ENCODE measurements at places on chromosomes 7 and 10. TPM values are rescaled to one million over a fixed set of nuclear protein-coding genes. Genes with fewer than 3 reads are reported as not detected.

Gene TMEM184A
- total RNA-seq, result 9.2 TPM

Gene MOGAT3
- 0.23 TPM for total RNA-seq

Gene ANKRD26
- total RNA-seq, result 6.9 TPM

Gene CPA2
- 0.87 TPM for total RNA-seq

Gene KIF11
- 47.8 TPM for total RNA-seq

Gene POLR2J2
- total RNA-seq, result 10.0 TPM

Gene ESYT2
- 92.7 TPM for total RNA-seq

Gene GPER1
- 2.9 TPM for total RNA-seq

Gene SGPL1
- 103 TPM for total RNA-seq

Gene VSIR
- 34.9 TPM for total RNA-seq

Gene PIK3AP1
- 2.6 TPM for total RNA-seq

- no peak for DNase-seq
- H3K4me3 ChIP-seq, result no peak overlapping the region
- H3K27ac ChIP-seq, result no peak overlapping the region
These were observed 10.3 kb downstream of the FAM241B start for GRCh38 chr10:69640196-69640980.

- no peak for DNase-seq
- peaks cover 9% of the 10 kb centered on the region for H3K4me1 ChIP-seq
- no peak overlapping the region for H3K27ac ChIP-seq
- no peaks in the 10 kb centered on the region for H3K27me3 ChIP-seq
- no peaks in the 10 kb centered on the region for H3K36me3 ChIP-seq
- H3K4me3 ChIP-seq, result no peak overlapping the region
These were observed 19.7 kb upstream of the FKBP9 start for GRCh38 chr7:32937344-32938174.

- no peak overlapping the region for H3K27ac ChIP-seq
- no peaks in the 10 kb centered on the region for H3K4me1 ChIP-seq
These were observed 220.5 kb upstream of the HGF start for GRCh38 chr7:81990395-81990794.

GRCh38 chr10:127345231-127345965, 149.0 kb upstream of the INSYN2A start:
- H3K27me3 ChIP-seq, result no peaks in the 10 kb centered on the region
- no peaks in the 10 kb centered on the region for H3K36me3 ChIP-seq
- no peaks in the 10 kb centered on the region for H3K4me1 ChIP-seq
- H3K27ac ChIP-seq, result no peak overlapping the region

GRCh38 chr10:74867351-74867750, 41.0 kb downstream of the KAT6B start:
- no peak overlapping the region for H3K4me3 ChIP-seq
- DNase-seq, result no peak
- no peaks in the 10 kb centered on the region for H3K4me1 ChIP-seq

DNA sequence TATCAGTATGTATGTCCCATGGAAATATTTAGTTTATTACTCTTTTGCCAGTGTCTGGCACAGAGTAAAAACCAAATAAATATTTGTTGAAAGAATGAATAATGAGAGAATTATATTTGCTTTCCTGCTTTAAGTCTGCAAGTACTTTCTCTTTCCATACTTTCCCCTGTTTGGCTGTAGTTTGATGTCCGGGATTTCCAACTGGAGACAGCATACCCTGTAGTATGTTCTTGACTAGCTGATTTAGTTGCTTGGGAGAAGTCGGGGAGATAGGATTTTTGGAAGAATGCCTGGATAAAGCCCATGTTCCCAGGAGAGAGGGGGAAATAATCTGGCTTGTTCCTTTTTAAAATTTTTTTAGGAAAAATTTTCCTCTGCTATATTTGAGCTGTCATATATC, 516.1 kb downstream of the CCSER2 start:
- no peaks in the 10 kb centered on the region for H3K4me1 ChIP-seq
- no peak overlapping the region for H3K27ac ChIP-seq
- H3K36me3 ChIP-seq, result no peaks in the 10 kb centered on the region

- H3K4me3 ChIP-seq, result no peak overlapping the region
- no peak overlapping the region for H3K27ac ChIP-seq
- H3K36me3 ChIP-seq, result no peaks in the 10 kb centered on the region
- no peak for DNase-seq
These were observed 325.9 kb downstream of the GFRA1 start for GRCh38 chr10:115947104-115947503.

- no peak overlapping the region for H3K4me3 ChIP-seq
- no peaks in the 10 kb centered on the region for H3K27me3 ChIP-seq
- H3K36me3 ChIP-seq, result no peaks in the 10 kb centered on the region
- no peak for DNase-seq
- peaks cover 5% of the 10 kb centered on the region for H3K4me1 ChIP-seq
These were observed 161.9 kb downstream of the GRK5 start for GRCh38 chr10:119368991-119369869.

DNA sequence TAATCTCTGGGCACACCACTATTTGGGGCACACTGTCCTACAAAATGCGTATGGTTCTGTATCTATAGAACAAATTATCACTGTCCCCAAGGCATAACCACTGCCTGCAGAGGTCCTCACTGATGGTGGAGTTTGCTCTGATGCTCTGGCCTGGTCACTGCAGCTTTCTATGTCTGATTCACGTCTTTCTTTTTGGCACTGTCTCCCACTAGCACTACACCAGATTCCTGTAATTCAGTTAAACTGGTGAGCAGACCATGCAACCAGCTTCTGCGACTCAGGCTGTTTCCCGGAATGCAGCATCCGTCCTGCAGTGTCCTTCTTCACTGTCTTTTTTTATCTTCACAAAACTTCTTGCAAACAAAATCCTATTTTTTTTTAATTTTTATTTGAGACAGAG, 112.8 kb downstream of the KLF6 start:
- no peak overlapping the region for H3K4me3 ChIP-seq
- no peak overlapping the region for H3K27ac ChIP-seq
- no peaks in the 10 kb centered on the region for H3K36me3 ChIP-seq
- no peaks in the 10 kb centered on the region for H3K27me3 ChIP-seq
- no peak for DNase-seq

GRCh38 chr10:111459967-111460366, 383.1 kb downstream of the ADRA2A start:
- H3K4me3 ChIP-seq, result no peak overlapping the region
- no peak for DNase-seq
- no peaks in the 10 kb centered on the region for H3K27me3 ChIP-seq
- H3K27ac ChIP-seq, result no peak overlapping the region

DNA sequence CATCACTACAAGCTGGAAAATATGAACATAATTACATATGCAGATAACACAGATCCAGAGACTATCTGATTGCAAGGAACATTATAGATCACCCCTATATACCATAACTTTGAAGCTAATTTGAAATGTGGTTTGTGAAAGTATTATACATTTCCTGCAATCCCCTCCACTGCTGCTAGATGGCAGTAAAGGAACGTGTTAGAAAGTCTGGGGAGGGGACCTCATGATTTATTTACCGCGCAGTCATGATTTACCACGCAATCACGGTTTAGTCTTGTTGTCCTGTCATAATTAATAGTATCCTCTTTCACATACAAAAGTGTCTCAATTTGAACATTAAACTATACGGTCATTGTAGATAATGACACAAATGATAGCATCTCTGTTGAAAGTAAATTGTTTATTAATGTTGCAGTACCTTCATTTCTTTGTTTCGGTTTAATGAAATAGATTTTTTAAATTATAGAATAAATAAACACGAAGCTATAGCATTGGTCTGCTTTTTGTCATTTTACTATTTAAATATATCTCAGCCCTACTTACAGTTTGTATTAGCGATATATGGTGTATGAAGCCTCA, 145.3 kb upstream of the PRSS1 start:
- DNase-seq, result peak; percentile 64
- no peaks in the 10 kb centered on the region for H3K4me1 ChIP-seq
- 0 out of 2 replicates have a peak, but pooled peaks cover 6% of the 10 kb centered on the region for H3K27me3 ChIP-seq
- no peak overlapping the region for H3K4me3 ChIP-seq

DNA sequence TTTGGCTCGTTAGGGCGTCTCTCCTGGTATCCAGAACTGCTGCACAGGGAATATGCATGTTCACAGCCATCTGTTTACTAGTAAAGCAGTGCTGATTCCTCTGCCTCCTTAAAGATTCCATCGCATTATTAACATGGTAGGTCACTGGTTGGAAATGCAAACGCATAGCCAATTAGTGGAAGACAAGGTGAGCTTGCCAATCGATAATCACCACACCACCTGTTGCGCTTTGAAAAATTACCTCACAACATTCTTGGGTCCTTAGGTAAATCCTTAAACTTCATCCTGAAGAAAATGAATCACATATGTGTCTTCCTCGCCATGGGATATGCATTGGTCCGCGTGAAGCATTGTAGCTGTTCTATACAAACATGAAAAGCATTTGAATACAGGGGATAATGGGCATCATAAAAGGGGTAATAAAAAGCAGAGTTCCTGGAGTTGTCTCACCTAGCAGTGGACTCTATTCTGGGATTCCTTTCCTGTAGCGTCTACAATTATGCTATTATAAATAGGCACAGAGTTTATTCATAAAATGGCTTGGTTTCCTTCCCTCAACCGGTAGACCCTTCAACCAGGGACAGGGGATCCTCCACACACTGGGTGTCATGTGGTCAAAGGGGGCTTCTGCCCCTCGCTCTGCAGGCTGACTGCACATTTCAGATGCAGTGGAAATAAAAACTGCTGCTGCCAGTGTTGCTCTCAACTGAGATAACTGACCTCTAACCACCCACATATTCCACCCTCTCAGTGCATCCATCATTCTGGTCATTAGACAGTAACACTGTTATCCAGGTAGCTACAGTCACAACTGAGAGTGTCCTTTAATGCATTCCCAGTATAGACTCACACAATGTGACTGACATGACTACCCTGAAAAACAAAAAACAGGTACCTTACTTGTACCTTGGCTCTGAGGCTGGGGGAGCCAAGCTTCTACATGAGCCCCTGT, 389.2 kb upstream of the NFE2L3 start:
- no peak for DNase-seq
- H3K27ac ChIP-seq, result no peak overlapping the region
- no peak overlapping the region for H3K4me3 ChIP-seq
- no peaks in the 10 kb centered on the region for H3K36me3 ChIP-seq
- no peaks in the 10 kb centered on the region for H3K4me1 ChIP-seq
- H3K27me3 ChIP-seq, result peaks cover 5% of the 10 kb centered on the region

DNA sequence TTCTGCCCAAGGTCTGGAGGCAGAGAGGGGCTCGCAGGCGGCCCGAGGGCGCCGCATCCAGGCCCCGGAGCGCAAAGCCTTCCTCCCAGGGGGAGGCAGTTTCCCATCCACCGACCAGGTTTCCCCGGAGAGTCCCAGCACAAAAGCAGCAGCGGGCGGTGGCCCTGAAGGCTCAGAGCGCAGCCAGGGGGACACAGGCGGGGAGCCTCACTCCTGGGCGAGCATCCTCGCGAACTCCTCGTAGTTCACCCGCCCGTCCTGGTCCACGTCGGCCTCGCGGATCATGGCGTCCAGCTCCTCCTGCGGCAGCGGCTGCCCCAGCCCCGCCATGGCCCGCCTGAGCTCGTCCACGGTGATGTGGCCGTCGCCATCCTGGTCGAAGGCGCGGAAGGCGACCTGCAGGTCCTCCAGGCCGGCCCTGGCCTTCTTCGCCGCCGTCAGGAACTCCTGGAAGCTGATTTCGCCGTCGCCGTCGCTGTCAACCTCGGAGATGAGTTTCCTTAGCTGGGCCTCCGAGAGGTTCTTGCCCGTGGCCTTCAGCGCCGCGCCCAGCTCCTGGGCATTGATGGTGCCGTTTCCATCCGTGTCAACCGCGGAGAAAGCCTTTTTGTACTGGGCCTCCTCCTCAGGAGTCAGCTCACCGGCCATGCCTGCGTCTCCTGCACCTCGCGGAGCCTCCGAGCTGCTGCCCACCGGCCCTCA, 428 bp downstream of the CALML5 start:
- no peaks in the 10 kb centered on the region for H3K36me3 ChIP-seq
- no peak overlapping the region for H3K27ac ChIP-seq
- H3K4me3 ChIP-seq, result no peak overlapping the region
- DNase-seq, result no peak
- H3K27me3 ChIP-seq, result no peaks in the 10 kb centered on the region

Data from Panc1 (cell line).